ENCODE measurements at places on chromosomes 2 and 18.
A peak's percentile ranks its signal among the peaks of the same experiment; 100 is the strongest.

DNA sequence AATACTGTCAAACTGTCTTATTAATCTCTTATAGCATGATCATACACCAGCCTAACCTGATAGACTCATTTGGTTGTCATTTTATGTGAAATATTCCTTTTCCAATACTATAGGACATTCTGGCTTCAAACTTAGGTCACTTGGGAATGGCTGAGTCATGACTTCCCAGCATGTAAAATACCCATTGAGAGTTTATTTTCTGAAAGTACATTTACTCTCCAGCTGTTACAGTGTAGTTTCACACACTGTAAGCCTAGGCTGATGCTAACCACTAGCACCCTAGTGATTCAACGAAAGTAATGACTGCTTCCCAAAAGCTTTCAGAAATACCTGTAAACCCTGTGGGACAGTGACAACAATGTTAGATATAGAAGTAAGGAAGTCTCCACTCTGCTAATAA, 93.8 kb downstream of the FIGN start:
- ATAC-seq, result no peak

- peak; percentile 30 for ATAC-seq
Observed at GRCh38 chr2:232955856-232956255, 57.2 kb downstream of the NGEF start.

DNA sequence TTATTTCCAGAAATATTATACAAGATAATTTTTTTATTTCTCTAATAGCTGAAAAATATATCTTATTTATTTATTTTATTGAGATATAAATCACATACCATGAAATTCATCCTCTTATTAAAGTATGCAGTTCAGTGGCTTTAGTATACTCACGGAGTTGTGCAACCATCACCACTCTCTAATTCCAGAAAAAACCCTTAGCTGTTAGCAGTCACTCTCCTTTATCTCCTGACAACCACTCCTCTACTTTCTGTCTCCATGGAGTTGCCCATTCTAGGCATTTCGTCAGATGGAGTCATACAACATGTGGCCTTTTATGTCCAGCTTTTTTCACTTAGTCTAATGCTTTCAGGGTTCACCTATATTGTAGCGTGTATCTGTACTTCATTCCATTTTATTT, 66.5 kb downstream of the TCF7L1 start:
- ATAC-seq, result no peak

DNA sequence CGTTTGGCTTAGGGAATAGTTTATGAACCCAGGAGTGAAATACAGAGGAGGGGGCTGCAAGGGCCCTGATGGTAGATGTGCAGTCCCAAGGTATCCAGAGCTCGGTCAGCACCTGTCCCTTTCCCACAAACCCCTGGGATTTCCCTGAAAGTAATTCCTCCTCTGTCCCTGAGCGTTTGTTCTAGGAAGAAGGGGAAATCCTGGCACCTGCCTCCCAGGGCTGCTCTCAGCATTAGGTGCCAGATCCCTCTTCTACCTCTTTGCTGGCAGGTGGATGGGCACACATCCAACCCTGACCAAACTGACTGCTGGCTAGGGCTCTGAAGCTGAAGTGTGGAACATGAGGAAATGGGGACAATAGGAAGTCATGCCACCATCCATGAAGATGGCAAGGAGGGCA, 824.0 kb downstream of the SLC4A3 start:
- no peak for ATAC-seq

- no peak for ATAC-seq
Observed at GRCh38 chr2:39511605-39512433, 74.7 kb upstream of the MAP4K3 start.

DNA sequence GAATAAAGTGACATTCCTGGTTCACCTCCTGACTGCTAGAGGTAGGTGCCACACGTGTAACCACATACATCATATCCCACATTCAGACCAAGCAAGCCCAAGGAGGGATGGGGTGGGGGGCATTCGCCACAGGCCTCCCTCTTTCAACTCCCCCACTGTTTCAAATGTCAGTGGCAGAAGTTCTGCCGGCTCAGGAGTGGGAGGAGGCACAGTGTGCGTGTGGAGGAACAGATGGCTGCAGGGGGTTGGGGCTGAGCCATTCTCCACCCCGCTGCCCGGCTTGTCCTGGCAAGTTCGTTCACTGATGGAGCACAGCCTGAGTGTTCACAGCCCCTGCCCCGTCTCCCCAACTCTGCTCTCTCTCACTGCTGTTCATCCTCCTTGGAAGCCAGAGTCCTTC, 75.4 kb upstream of the TANC1 start:
- peak; percentile 92 for ATAC-seq

Measured in esophagus mucosa (tissue), 1 donor.